ENCODE measurements at places on chromosomes 12 and 14.

DNA sequence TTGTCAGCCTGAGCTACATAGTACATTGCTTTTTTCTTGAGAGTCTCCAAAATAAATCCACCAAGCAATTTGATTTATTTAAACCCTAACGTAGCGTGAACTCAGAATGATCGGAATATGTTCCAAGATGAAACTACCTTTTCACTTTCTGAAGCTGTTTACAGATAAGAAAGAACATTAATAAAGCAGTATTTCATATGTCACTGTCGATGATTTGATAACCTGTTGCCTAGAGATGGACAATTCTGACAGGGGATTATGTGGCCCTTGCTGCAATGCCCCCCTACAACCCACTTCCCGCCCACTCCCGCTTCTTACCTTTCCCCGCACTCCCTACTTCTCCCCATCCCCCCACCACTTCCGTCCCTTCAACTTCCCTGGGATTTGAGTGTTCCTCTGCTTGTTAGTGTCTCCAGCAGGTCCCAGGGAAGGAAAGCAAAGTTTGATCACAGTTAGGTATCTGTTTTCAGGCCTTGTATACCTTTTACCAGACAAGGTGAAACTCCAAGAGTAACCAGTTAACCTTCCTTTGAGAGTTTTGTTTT lies 229.2 kb upstream of the HMGA2 start:
- no peak for DNase-seq

DNA sequence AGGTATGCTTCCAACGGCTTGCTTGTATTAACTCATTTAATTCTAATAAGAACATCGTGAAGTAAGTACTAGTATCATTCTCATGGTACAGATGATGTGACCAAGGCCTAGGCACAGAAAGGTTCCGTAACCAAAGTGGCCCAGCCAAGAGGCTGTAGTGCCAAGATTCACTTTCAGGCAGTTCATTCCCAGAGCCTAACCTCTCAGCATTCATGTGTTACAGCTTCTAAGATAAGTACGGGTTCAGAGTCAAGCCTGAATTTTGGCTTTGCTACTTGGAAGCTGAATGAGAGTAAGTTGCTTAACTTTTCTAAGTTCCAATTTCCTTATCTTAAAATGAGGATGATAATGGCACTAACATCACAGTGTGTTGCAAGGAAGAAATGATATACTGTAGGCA lies 379.9 kb downstream of the AEBP2 start:
- no peak for DNase-seq

- no peak for DNase-seq
Observed at GRCh38 chr12:10196210-10196609, 16.5 kb upstream of the GABARAPL1 start.

GRCh38 chr12:96249196-96250118 lies 55.3 kb downstream of the ELK3 start:
- DNase-seq = no peak

GRCh38 chr12:114447274-114447716 lies 41.4 kb upstream of the TBX5 start:
- DNase-seq = no peak

- DNase-seq = no peak
Observed at GRCh38 chr12:5201554-5202218, 158.0 kb downstream of the KCNA5 start.

GRCh38 chr12:3123729-3124128 lies 46.5 kb downstream of the TSPAN9 start:
- DNase-seq = no peak

DNA sequence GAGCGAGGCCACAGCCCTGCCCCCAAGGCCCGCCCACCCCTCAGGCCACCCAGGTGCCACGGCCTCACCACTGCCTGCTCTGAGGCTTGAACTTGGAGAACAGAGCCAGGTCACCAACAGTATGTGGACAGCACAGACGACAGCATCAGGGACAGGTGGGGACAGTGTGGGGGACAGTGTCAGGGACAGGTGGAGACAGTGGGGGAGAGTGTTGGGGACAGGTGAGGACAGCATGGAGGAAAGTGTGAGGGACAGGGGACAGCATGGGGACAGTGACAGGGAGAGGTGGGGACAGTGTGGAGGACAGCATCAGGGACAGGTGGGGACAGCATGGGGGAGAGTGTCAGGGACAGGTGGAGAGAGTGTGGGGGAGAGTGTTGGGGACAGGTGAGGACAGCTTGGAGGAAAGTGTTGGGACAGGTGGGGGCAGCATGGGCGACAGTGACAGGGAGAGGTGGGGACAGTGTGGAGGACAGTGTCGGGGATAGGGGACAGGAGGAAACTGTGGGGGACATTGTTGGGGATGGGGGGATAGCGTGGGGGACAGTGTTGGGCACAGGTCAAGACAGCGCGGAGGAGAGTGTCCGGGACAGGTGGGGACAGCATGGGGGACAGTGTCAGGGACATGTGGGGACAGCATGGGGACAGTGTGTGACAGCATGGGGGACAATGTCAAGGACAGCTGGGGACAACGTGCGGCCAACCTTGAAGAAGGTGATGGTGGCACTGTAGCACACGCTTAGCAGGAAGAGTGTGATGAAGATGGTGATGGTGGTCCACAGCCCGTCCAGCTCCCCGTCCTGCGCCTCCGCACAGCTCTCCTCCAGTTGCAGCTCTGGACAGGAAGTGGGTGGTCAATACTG lies 114.9 kb downstream of the TMEM121 start:
- DNase-seq = no peak

GRCh38 chr12:112309797-112310196 lies 72.4 kb downstream of the HECTD4 start:
- no peak for DNase-seq

DNA sequence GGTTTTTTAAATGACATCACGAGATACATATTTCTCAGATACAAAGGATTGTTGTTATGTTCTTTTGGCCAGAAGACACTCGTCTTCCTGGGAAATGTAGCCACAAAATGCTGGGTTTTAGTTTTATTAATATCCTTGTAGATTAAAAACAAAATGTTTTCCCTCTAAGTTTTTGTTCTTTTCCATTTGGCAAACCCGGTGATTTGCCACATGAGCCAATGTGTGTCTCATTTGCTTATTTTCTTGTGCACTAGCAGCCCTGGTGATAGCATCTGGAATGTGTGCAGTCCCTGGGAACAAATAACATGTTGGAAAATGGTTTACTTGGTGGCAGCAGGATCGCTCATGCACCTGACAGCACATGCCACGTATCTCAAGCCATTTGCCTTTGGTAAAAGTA lies 61.0 kb downstream of the HMGA2 start:
- no peak for DNase-seq

DNA sequence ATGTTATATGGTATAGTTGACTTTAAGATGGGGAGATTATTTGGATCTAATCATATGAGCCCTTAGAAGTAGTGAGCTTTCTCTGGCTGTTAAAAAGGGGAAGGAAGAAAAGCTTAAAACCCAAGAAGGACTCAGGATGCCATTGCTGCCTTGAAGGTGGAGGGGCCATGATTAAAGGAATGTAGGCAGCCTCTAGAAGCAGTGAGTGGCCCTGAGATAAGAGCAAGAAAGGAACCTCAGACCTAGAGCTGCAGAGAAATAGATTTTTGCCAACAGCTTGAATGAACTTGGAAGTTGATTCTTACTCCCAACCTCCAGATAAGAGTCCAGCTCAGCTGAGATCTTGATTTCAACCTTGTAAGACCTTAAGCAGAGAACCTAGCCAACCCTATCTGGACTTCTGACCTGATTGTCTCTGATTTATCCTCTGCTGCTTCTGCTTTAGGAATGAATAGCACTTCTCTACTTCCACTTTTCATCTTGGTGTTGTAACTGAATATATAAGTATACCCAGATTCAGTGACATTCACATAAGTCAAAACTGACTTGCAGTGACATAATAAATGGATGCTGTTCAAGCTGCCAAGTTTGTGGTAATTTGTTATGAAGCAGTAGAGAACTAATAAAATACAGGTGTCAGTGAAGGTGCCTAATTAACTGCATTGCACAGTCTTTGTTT lies 33.5 kb downstream of the RAD51B start:
- no peak for DNase-seq

- DNase-seq = no peak
Observed at GRCh38 chr14:90531497-90531896, 134.7 kb downstream of the CALM1 start.

DNA sequence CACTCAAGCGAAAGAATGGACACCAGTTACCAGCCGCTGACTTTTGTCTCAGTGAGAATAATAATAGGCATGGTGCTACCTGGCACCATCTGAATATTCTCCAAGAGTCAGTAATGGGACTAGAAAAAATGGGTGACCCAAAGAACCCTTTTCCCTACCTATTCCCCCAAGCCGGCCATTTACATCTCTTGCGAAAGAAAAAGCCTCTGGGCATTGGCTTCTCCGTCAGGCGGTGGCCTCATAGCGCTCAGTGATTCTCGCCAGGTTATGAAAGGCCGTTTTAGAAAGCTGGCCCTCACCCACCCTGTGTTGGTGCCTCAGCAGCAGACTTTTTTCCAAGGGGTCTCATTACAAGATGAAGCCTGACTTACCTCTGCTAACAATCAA lies 523 bp upstream of the SLC6A15 start:
- DNase-seq = no peak

DNA sequence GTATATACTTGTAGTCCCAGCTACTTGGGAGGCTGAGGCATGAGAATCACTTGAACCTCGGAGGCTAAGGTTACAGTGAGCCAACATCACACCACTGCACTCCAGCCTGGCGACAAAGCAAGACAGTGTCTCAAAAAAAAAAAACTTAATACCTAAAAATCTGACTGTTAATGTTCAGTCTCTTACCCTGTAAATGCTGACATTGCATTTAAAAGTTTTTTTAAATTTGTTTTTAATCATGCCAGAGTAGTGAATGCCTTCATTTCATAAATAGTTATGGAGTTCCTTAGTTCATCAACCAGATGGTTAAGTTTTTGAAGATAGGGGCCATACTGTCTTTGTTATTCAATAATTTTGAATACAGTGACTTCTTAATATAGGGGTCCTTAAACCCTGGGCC lies 21.2 kb downstream of the CAND1 start:
- DNase-seq = no peak

DNA sequence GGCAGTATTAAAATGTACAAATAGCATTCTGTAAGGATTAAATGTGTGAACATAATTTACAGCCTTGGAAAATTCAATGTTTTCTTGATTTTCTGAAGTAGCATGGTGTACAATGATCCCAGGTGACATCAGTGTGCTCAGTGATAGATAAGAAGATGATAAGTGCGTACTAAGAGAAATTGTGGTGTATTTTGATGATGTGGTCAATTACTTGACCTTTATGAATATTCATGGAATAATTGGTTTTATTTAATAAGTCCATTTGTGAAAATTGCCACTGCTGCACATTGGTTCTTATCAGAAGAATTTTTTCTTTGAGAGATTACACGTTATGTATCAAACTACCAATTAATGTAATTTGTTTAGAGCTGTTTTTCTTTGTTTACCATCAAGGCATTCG lies 128.8 kb downstream of the FOXG1 start:
- no peak for DNase-seq

DNA sequence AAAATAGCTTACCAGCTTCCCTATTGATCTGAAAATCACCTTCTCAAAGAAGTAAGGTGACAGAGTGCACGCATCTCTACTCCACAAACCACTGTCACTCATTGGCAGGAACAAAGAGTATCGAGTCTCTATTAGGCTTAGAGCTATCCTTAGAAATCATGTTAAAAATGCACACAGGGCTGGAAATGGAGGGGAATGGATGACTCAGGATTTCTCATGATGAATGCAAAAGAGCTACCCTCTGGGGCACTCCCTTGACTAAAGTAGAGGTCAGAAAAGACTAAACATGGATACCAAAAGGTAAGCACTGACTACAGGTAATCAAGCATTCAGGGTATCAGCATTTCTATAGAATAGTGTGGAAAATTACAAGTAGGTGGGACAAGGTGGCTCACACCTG lies 96.1 kb upstream of the ANO4 start:
- no peak for DNase-seq

- DNase-seq = no peak
Observed at GRCh38 chr14:89983375-89983774, 27.6 kb downstream of the TDP1 start.

DNA sequence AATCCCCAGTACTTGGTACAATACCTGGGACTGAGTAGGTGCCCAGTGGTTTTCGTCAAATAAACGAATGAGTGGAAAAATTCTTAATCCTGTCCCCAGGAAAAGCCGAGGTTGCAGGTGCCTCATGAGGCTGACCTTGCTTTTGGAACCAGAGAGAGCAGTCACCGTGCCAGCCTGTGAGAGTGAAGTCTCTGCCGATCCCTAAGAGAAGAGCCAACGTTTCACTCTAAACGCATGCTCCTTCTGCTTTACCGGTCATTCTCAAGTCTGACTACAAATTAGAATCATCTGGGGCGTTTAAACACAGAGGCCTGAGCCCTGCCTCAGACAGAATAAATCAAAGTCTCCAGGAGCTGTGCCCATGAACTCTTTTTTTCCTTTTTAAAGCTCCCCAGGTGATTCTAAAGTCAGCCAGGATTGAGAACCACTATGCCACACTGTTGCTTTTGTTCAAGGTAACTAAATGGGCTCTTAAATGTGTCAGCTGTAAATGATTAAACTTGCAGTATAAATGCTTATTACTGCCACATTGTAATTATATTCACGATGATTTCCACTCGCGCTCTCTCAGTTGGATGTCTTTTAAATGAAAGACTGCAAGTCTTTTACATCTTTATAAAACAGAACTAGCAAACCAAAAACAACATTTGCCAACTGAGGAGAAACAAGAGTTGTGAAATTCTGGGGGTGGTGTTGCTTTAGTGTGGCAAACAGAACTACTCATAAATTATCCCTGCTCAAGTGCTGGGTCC lies 26.9 kb downstream of the TCP11L2 start:
- no peak for DNase-seq
